ENCODE measurements at places on chromosomes 12 and 14.
A peak's percentile ranks its signal among the peaks of the same experiment; 100 is the strongest.

DNA sequence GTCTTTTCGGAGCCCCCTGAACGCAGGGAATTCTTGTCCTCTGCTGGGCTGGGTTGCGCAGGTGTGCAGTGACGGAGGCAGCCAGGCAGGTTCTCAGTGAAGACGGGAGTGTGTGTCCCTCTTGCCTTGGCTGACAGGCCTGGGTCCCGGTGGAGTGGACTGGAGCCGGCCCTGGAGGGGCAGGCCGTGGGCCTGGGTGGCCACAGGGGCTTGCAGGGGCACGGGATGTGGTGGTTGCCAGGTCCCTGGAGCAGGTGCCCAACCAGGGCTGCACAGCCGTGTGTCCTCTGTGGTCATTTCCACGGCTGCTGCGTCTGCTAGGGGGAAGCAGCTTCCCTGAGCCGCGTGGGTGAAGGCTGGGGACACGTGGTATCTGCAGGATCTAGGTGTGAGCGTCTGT lies 79.8 kb downstream of the ADGRD1 start:
- DNase-seq: no peak

GRCh38 chr12:25301798-25302197 lies 51.1 kb upstream of the KRAS start:
- DNase-seq: no peak

- DNase-seq: no peak
These were observed 292.4 kb upstream of the PWP1 start for GRCh38 chr12:107393043-107393717.

GRCh38 chr12:89019439-89020120 lies 332.7 kb downstream of the DUSP6 start:
- peak; percentile 73 for DNase-seq

DNA sequence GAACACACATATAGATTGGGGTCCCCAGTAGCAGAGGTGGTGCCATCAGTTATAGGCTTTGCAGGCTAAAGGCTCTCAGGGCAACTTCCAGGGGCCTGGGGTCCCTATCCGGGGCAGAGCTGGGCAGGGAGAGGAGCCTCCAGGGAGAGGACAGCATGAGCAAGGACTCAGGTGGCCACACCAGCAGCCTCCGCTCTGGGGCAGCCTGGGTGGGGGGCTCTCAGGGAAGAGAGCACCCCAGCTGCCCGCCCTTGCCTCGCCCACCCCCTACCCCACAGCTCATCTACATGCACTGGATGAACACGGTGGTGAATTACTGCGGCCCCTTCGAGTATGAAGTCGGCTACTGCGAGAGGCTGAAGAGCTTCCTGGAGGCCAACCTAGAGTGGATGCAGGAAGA lies 14.0 kb downstream of the PLBD2 start:
- no peak for DNase-seq

GRCh38 chr14:39232554-39233415 lies 930 bp upstream of the MIA2 start:
- no peak for DNase-seq

DNA sequence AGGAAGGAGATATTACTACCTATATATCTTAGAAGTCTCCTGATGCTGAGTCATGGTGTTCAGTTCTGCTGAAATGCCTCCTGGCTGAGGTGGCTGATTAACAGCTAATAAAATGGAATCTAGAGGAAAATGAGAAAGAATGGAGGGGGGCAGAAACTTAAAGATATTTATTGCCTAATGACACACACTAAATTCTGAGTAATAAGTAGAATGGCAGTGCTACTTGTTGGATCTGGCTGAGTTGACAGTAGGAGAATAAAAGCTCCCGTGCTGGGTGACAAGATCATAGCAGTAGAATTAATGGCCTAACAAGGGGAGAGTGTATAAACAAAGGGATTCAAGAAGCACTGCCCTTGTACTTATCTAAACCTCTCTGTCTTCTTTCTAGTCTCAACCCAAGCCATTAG lies 137.5 kb downstream of the CNTN1 start:
- no peak for DNase-seq

- no peak for DNase-seq
These were observed 56.2 kb downstream of the DUSP16 start for GRCh38 chr12:12506496-12506890.

GRCh38 chr12:55822228-55822627 lies 4.4 kb downstream of the ORMDL2 start:
- DNase-seq: no peak

- DNase-seq: no peak
These were observed 386.0 kb downstream of the BCAT1 start for GRCh38 chr12:24562771-24563431.

Data from CD4-positive, alpha-beta T cell treated with Interleukin-15 for 1 hour (primary cell).